Left lung (tissue), 14 donors: ENCODE measurements at places on chromosomes 3 and 15.

GRCh38 chr3:32450426-32450825 is 52.2 kb downstream of the CMTM6 start:
- no peak for DNase-seq

DNA sequence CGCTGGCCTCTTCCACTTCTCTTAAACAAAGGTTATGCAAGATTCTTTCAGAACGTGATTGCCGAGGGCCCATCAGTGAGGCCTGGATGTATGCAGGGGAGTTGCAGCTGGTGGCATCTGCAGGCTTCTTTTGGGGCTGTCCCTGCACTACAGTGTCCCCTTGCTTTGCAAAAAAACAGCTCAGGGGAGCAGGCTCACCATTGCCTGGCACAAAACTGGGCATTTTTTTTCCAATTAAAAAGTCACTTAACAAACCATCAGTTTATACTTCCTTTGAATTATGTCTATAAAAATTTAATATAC is 148.6 kb downstream of the ATP10A start:
- DNase-seq = no peak

- peak; percentile 65 for DNase-seq
Measured at GRCh38 chr3:42803414-42804105, 730 bp downstream of the HIGD1A start.

GRCh38 chr15:55774113-55774970 is 31.4 kb upstream of the PRTG start:
- DNase-seq = no peak

DNA sequence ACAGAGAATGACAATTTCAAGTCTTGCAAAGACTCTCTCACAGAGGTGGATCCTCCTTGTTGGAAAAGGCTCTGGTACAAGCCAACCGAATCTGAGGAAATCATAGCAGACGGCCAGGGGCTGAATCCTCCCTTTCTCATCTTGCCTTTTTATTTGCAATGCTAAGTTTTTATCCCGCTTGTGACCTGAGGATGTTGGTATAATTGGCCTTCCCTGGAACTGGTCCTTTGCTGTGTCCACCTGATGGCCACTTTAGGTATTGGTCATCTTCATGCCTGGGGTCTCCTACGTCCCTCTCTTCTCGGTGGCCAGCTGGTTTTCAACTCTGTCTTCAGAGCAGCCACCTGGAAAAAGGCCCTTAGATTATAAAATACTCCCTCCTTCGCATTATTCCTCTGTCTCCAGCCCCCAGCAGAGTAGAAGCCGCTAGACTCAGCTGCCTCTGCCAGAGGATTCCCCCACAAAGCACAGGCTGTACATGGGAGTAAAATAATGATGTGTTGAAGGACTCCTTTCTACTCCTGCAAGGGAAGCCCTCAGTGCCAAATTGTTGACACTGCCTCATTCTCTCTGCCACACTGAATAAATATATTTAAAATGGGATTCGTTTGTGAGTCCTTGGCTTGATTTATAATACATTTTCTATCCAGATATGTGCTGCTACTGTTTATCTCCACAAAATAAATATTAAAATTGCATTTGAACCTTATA is 208.9 kb upstream of the CFAP20DC start:
- no peak for DNase-seq

DNA sequence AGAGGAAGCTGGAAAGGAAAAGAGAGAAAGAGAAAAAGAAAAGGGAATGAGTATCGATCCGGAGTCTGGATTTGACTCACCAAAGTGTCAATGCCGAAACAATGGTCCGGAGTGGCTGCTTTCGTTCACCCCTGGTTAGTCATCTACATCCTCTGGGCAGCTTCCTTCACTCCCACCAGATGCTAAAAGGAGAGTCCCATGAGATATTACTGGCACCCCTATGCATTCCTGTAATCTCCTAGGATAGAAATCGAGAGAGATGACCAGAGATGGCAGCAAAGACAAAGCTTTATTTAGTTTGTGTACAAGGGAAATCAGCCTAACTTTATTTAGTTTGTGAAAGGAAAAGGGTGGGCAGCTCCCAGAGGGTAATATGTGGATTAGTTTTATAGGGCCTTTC is 622.2 kb downstream of the ZPLD1 start:
- DNase-seq = no peak

- no peak for DNase-seq
Measured at GRCh38 chr3:156388497-156389448, 166.1 kb downstream of the SSR3 start.

DNA sequence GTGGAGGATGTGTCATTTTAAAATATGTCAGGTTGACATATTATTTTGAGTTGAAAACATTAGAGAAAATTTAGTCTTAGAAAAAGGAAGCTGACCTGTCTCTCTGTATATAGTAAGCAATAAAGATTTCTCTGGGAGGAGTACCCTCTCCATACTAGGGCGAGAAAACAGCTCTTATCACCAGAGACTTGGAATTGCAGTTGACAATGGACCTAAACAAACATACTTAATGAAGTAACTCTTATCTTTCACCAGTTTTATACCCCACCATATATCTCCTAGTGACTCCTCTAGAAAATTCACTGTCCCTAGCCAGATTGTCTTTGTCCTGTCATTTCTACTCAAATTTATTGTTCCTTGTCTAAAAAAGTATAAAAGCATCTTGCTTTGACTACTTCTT is 7.2 kb upstream of the GATM start:
- no peak for DNase-seq

DNA sequence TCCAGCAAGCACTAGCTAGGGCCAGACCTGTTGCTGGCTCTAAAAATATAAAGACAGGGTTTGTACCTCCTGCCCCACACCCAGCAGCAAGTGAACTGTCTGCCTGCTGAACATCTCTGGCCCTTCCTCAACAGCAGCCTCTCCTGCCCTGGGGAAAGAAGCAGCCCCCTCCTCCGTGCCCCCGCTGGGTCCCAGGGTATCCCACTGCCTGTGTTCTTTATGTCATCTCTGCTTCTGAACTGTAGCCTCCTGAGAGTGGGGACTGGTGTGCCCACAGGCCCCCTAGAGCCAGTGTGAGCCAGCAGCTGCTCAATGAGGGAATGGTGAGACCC is 54.5 kb downstream of the ACAD9 start:
- no peak for DNase-seq

DNA sequence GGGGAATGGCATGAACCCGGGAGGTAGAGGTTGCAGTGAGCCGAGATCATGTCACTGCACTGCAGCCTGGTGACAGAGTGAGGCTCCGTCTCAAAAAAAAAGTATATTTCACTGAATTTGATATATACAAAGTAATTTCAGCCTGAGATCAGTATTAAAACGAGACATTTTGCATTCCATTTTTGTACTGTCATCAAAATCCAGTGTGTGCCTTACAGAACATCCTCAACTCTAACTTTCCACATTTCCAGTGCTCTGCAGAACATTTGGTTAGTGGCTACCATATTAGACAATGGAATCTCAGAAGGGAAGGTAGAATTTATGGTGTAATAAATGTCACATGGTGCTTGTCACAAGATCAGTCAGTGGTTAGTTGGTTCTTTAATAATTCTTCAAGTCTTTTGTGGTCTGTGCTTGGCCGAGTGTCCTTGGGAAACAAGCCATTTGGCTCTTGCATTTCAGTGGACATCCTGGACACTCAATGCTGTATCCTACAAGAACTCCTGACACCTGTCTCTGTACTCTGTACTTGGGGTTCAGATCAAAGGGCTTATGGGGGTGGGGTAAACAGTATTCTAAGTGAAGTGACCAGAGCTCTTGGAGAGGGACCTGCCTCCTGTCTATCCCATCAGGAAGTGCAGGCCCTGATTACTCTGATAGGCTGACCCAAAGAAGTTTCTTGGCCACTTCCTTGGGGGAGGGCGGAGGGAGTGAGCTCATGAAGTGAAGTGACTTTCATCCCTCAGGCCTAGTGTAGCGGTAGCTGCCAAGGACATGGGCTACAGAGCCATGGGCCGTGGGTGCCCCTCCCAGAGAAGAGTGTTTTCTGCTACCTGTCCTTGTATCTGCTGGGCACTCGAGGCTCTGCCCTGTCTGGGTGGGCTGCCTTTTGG is 3.7 kb downstream of the ACVR2B start:
- no peak for DNase-seq

DNA sequence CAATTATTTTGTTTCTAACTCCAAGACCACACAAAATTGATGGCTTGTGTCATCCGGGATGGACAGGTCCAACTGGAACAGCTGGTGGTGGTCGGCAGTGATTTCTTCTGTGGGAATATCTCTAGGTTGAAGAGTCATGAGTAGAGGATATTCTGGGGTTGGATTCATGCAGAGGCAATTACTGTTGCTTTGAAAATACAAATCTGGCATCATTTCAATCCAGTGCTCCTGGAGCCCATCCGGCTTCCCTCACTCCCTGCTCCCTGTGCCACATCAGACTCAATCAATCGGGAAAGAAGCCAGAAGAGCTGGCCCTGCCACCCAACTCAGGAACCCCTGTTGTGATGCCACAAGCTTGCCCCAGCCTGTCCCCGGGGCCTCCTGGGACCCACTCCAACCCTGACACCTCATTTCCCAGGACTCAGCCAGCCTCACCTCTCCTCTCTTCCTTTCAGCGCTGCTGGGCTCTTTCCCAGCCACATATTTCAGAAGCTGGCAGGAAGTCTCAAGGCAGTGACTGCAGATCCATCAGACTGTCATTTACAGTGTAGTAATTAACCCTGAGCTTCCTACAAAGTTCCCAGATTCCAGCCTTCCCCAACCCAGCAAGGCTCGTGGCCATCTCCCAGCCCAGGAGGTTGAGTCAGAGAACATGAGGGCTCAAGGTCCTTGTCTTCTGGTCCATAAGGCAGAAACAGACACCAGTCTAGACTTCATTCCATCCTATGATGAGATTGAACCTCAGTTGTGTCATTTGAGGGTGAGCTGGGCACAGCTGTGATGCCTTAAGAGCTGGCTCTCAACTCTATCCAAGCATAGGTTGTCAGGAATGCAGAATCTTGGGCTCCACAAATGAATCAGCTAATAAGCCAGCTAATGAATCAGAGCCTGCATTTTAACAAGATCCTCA is 114.0 kb downstream of the FAM174B start:
- DNase-seq = no peak

DNA sequence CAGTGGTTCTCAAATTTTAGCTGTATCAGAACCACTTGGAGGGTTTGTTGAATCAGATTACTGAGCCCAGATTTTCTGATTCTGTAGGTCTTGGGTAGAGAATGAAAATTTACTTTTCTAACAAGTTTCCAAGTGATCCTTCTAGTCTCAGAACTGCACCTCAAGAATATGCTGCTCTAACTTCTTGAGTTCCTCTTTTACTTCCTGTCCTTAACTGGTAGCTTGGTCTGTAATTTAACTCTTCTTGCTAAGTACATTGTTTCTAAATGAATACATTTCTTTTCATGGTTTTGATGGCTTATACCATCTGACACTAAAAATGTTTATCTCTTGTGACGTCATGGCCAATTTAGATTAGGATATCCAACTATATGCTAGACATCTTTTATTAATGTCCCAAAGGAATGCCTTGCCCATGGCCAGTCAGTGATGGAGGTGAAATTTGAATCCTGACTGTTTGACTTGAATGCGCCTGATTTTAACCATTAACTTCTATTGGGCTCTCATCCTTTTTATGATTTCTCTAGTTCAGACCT is 262.6 kb upstream of the NAALADL2 start:
- DNase-seq = no peak

- no peak for DNase-seq
Measured at GRCh38 chr3:356952-357351, 160.4 kb downstream of the CHL1 start.

GRCh38 chr3:66113542-66113941 is 74.8 kb upstream of the MAGI1 start:
- DNase-seq = no peak

DNA sequence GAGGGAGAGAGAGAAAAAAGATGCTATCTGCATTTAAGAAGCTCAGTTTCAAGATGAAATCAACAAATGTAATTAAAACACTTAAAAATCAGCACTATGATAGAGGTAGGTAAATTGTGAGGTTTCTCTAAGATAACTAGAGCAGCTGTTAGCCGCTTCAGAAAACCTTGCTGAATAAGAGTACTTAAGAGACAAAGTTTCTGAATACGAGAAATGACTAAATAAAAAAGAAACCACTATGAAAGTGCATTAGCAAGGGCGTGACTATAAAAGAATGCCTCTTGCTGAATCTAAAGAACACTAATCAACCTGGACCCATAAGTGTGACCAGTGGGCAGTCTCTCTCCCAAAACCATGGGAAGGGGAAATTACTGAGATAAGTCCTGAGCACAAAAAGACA is 41.8 kb downstream of the IQCB1 start:
- no peak for DNase-seq

DNA sequence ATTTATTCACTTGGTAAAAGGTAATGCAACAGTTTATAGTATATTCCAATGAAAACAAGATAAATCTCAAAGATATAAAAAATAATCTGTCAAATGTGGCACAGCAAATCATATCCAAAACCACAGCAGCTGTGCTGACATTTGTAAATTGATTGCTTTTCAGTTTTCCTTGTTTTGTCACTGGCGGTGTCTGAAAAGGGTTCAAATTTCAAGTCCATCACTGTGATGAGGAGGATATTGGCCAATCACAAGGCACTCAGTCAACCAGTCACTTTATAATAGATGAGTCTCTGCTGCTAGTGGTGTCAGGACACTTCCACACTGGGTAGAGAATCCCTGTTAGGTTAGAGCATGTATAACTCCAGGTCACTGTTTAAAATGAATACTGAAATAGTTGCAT is 154.8 kb downstream of the SLC9A9 start:
- DNase-seq = no peak

GRCh38 chr3:122581622-122582021 is 4.2 kb downstream of the PARP15 start:
- DNase-seq = no peak

GRCh38 chr15:56215769-56216168 is 27.9 kb downstream of the RFX7 start:
- DNase-seq = no peak

DNA sequence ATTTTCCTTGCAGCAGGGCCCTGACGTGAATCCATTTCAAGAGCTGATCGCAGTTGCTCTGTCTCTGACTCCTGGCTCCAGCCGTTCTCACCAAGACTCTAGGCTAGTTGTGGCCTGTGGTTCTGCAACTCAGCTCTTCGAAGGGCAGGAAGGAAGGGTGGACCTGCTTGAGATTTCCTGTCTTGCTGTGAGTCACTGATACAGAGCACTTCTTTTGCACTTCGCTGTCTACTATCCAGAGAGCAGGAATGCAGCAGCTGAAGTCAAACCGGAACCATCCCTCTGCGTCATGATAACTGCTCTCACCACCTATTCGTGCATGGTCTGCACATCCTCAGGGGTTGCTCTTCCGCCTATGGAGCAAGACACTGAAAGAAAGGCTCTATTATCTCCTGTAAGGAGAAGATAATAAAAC is 59.7 kb downstream of the RAP2B start:
- no peak for DNase-seq

- DNase-seq = no peak
Measured at GRCh38 chr3:178562143-178562946, 26.1 kb downstream of the KCNMB2 start.

- no peak for DNase-seq
Measured at GRCh38 chr15:27820722-27821121, 278.4 kb downstream of the OCA2 start.
